M059J (cell line): ENCODE measurements at places on chromosomes 7 and 10.

DNA sequence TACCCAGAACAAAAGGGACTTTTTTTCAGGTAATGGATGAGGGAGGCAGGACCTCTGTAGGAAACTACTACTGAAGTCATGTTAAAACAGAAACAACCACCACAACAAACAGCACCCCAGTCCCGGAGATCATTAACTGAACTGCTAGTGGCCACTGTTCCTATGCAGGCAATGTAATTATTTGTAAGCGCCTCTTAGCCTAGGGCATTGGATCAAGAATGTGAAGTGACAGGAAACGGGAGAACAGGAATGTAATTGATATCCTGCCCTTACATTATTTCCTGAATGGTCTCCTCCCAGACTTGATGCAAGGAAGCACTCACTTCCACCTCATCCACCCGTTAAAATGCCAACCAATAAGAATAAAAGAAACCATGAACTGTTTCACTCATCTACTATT, 16.7 kb upstream of the GAD2 start:
- DNase-seq: no peak

- no peak for DNase-seq
Observed at GRCh38 chr7:44390701-44391100, 65.3 kb upstream of the CAMK2B start.

- no peak for DNase-seq
Observed at GRCh38 chr7:132977234-132977633, 104.7 kb downstream of the CHCHD3 start.

GRCh38 chr7:148972375-148972774, 55.9 kb downstream of the PDIA4 start:
- no peak for DNase-seq

DNA sequence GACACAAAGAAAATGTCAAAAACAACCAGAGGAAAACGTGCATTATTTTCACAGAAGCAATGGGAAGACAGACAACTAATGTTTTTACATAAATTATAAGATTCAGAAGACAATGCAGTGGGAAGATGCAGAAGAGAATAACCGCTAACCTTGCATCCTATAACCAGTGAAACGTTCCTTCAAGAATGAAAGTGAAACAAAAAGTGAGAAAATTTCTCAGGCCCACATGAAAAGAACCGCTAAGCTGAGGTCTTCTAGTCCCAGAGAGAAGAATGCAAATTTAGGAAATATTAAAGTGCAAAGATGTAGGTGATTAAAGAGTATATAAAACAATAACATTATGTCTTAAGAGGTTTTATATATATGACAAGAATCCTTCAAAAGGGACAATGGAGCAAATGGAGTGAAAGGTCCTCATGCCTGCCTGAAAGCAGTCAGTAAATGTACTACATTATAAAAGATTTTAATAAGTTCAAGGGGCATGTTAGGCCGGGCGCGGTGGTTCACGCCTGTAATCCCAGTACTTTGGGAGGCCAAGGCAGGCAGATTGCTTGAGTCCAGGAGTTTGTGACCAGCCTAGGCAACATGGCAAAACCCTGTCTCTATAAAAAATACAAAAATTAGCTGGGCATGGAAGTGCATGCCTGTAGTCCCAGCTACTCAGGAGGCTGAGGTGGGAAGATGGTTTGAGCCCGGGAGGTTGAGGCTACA, 43.1 kb upstream of the DDC start:
- DNase-seq: peak; percentile 32

DNA sequence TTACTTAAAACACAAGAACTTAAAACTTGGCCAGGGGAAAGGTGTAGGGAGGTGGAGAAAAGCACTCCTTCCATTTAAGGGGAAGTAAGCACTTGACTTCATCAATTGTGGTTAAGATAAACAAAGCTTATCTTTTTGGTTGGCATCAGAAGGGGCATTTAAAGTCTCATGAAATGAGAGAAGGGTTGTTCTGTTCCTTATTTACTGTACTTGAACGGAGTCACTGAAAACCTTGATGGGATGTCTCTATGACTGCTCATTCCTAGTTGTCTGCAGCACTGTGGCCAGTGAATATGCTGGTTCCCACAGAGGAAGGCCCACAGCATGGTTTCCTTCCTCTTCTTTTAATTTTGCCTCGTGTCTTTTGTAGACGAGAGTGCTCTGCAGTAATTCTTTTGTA, 229.3 kb downstream of the AUTS2 start:
- DNase-seq: no peak

- DNase-seq: peak; percentile 76
Observed at GRCh38 chr7:37320140-37320847, 128.4 kb downstream of the ELMO1 start.

- no peak for DNase-seq
Observed at GRCh38 chr7:28137463-28137862, 43.1 kb downstream of the JAZF1 start.

DNA sequence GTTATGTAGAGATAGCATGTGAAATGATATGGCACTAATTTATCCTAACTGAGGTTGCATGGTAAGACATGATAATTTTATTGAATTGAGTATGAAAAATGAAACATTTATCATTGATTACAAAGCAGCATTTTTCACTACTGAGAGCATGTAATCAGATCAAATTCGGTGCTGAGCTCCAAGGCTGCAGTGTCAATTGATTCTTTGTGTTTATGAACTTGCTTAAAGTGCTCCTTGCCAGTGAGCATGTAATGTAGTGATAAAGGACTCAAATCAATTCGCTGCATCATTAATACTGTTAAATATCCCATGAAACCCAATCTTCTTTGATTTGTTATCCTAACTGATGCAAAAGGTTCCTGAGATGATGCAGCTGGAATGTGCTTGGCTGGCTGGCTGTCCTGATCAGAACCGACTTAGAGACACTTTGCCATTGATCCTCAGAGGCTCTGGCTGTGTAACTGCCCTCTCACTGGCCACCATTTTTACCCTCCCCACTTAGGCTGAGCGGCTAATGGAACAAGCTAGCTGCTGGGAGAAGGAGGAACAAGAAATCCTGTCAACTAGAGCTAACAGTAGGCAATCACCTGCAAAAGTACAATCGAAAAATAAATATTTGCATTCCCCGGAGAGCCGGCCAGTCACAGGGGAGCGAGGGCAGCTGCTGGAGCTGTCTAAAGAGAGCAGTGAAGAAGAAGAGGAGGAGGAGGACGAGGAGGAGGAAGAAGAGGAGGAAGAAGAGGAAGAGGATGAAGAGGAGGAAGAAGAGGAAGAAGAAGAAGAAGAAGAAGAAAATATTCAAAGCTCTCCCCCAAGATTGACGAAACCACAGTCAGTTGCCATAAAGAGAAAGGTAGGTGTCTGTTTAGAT, 89.8 kb upstream of the SAMD8 start:
- DNase-seq: no peak

GRCh38 chr7:18536486-18536885, 40.9 kb downstream of the HDAC9 start:
- DNase-seq: no peak

DNA sequence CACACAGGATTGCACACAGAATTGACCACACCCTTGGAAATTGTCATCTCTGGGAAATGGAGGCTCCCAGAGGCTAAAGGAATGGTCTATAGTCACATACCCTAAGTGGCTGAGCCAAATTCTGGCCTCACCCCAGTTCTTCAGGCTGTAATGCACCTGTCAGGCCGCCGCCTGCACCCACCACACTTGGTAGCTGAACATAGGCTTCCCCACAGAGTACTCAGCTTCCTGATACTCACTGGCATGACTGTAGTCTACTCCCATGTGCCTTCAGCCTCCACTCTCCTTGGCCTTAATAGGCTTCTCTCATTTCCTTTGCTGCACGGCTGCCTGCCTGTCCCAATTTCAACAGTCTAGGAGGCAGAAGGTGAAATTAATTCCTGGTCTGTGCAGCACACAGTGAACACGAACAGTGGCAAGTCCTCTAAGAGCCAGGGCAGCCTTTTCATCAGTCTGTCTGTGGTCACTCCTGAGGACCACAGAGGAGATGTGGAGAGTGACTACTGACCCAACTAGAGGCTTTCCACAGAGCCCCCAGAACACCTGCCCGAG, 42.5 kb downstream of the NUDCD3 start:
- DNase-seq: no peak

DNA sequence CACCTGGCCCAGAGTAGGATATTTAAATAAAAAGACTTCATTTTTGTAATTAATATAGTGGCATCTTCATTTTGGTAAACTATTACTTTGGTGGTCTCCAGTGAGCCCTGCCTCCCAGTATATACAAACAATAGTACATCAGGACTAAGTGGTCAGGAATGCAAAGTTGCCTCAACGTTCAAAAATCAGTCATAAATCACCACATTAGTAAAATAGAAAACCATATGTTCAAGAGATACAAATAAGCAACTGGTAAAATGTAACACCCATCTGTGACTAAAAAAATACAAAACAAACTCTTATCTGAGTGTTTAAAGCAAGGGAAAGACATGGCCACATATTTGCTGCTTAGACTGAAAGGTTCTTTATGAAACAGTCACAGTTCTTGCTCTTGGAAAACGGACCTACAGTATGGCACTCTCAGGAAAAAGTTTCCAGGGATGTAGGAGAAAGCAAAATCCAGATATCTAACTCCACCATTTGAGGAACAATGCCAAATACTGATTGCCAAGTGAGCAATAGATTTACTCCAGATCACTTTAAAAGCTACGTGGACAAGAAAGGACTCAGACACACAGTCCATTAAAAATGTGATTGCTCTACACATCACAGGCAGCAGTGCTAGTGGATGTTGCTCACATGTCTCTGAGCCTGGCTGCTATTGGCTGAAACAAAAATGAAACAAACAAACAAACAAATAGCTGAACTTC, 15.1 kb upstream of the RHOBTB1 start:
- peak; percentile 24 for DNase-seq

- peak; percentile 83 for DNase-seq
Observed at GRCh38 chr10:28077889-28078288, 79.0 kb upstream of the ODAD2 start.

DNA sequence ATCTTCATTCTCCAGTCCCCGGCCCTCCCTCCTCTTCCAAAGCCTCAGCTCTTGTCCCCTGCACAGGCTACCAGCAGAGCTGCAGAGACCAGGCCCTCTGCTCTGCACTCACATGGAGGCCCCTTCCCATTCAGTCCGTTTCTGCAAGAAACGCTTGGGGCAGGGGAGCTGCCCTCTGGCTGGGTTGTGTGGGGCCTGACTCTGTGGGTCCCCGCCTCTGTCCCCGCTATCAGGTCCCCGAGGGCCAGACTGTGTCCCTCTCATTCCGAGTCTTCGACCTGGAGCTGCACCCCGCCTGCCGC, 1.5 kb downstream of the PCOLCE start:
- DNase-seq: peak; percentile 49

- DNase-seq: peak; percentile 4
Observed at GRCh38 chr7:43071604-43072003, 40.8 kb upstream of the HECW1 start.

DNA sequence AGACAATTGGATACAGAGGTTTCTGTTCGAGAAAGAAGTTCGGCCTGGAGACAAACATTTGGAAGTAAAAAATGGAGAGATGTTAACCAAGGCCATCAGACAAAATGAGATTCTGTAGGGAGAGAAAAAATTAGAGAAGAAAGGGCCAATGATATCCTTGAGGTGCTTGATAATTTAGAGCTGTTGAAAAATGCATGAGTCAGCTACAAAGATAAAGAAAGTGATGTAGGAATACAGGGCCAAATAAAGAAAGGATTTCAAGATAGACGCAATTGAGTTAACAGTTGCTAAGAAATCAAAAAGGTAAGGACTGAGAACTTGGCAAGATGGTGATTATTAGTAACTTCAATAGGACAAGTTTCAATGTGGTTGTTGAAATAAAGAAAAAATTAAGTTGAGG, 384.2 kb upstream of the SEMA3A start:
- DNase-seq: no peak

DNA sequence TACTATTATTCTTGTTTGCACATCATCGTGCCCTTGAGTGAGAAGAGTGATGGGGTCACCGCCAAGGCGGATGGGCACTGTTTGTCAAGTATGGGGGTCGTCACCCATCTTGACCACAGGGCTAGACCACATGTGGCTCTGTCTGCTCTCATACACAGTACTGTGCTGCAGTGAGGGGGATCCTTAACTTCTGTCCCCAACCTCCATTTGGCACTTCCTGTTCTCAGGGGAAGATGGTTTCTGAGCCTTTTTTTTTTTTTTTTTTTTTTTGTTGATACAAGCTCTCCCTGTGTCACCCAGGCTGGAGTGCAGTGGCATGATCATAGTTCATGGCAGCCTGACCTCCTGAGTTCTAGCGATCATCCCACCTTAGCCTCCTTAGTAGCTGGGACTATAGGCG, 13.6 kb downstream of the WBP1L start:
- DNase-seq: no peak

- peak; percentile 18 for DNase-seq
Observed at GRCh38 chr7:3673524-3673923, 372.5 kb downstream of the SDK1 start.

DNA sequence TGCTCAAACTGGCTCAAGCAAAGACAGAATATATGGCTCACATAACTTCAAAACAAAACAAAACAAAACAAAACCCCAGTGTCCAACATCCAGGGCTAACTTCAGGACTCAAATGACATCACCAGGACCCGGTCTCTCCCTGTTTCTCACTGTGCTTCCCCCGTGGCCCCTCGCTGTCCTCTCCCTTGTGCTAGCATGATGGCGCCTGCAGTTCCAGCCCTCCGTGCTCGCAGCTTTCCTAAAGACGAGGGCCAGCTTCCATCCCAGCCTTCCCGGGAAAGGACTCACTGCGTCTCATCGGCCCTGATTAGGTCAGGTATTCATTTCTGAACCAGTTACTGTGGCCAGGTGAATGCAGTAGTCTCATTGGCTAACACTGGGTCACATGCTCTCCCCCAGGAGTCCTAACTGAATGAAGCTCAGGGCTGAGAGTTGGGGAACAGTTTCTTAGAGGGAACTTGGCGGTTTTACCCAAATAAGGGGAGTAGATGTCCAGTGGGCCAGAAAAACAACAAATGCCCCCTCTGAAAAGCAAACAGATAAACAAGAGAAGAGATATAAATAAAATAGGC, 33.0 kb upstream of the CTBP2 start:
- DNase-seq: no peak

DNA sequence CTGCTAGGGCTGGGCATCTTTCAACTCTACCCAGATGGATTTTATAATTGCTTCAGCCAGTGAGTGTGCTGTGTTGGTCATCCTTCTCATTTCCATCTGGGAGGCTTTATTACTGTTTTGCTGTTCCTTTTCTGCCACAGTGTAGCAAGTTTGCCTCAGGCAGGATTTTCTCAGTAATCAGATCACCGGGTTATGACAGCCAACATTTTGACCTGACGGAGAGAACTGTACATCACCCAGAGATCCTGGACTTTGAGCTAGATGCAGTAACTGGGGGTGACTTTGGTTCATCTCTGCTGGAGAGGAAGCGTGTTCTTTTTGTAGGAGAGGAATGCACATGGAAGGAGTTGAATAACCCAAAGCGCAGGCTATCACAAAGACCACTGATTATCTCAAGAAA, 111.8 kb upstream of the AGR3 start:
- DNase-seq: peak; percentile 73
